ENCODE measurements at places on chromosomes 4 and X. TPM values are rescaled to one million over a fixed set of nuclear protein-coding genes. Genes with fewer than 3 reads are reported as not detected.

The SEC31A gene
- total RNA-seq, result 82.6 TPM

The NPFFR2 gene
- total RNA-seq, result not detected

The FAM9B gene
- 0.11 TPM for total RNA-seq

The UCHL1 gene
- total RNA-seq, result 1.0 TPM

The KDR gene
- not detected for total RNA-seq

The TIMM8A gene
- 15.4 TPM for total RNA-seq

The PPP1R2C gene
- total RNA-seq, result not detected

The AFP gene
- not detected for total RNA-seq

The NRK gene
- not detected for total RNA-seq

The RAB33B gene
- total RNA-seq, result 8.5 TPM

The SPATA18 gene
- total RNA-seq, result 0.19 TPM

The MAGEA10 gene
- not detected for total RNA-seq

The SULT1E1 gene
- total RNA-seq, result not detected

The FRYL gene
- 75.0 TPM for total RNA-seq

The RHOH gene
- total RNA-seq, result 117 TPM

The TEX13C gene
- not detected for total RNA-seq

The TAB3 gene
- 22.0 TPM for total RNA-seq

The TMEM271 gene
- not detected for total RNA-seq

The VGLL1 gene
- total RNA-seq, result not detected

The PLXNA3 gene
- total RNA-seq, result 67.8 TPM
